Hepatocyte (in vitro differentiated cells): ENCODE measurements at places on chromosomes 4 and X. TPM values are rescaled to one million over a fixed set of nuclear protein-coding genes. Genes with fewer than 3 reads are reported as not detected.

- H3K27me3 ChIP-seq: no peaks in the 10 kb centered on the region
- peaks cover 7% of the 10 kb centered on the region for H3K4me1 ChIP-seq
- H3K4me3 ChIP-seq: no peak overlapping the region
- no peaks in the 10 kb centered on the region for H3K36me3 ChIP-seq
- peak; percentile 50 for DNase-seq
Measured at GRCh38 chr4:26452565-26453531, 37.4 kb downstream of the CCKAR start.

DNA sequence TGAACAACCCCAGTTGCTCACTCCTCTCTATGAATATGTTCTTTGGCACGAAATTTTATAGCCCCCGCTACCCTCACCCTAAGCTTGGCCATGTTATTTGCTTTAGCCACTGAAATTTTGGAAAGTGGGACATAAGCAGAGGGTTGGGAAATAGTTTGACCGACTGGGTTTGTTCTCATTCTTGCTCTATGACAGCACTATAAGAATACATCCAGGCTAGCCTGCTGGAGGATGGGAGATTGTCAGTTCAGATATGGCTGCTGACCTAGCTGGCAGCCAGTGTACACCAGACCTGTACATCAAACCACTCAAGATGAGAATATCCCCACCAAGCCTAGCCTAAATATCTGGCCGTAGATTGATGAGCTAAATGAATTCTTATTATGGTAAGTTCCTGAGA, 298.1 kb downstream of the PDGFC start:
- no peaks in the 10 kb centered on the region for H3K4me1 ChIP-seq
- H3K36me3 ChIP-seq: no peaks in the 10 kb centered on the region
- no peak overlapping the region for H3K4me3 ChIP-seq
- DNase-seq: no peak

DNA sequence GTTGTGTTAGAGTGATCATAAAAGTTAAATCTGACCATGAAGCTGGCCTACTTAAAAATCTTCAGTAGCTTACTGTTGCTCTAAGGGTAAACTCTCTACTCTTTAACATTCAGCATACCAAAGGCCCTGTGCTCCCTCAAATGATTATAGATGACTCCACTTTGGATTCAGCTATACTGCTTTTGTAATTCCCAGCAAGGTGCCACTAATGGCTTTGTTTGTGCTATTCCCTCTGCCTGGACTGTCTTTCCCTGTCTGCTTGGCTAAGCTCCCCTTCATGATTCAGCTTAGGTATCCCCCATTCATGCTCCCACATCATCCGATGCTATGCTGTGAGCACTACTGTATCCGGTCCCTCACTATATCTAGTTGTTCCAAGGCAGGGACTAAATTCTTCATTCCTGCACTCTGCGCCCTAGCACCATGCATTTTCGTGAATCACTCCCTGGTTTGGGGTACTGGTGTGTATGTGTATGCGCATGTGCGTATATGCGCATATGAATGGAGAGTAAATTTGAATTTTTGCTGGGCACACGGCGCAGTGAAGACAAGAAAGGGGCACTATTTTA, 453 bp upstream of the PBDC1 start:
- H3K4me1 ChIP-seq: peaks cover 7% of the 10 kb centered on the region
- no peaks in the 10 kb centered on the region for H3K27me3 ChIP-seq
- no peaks in the 10 kb centered on the region for H3K36me3 ChIP-seq
- DNase-seq: no peak
- peak overlapping the region; percentile 97 for H3K27ac ChIP-seq

GRCh38 chrX:38880296-38880854, 79.1 kb downstream of the MID1IP1 start:
- no peaks in the 10 kb centered on the region for H3K4me1 ChIP-seq
- no peaks in the 10 kb centered on the region for H3K36me3 ChIP-seq
- H3K4me3 ChIP-seq: no peak overlapping the region
- H3K27ac ChIP-seq: peak overlapping the region; percentile 71

DNA sequence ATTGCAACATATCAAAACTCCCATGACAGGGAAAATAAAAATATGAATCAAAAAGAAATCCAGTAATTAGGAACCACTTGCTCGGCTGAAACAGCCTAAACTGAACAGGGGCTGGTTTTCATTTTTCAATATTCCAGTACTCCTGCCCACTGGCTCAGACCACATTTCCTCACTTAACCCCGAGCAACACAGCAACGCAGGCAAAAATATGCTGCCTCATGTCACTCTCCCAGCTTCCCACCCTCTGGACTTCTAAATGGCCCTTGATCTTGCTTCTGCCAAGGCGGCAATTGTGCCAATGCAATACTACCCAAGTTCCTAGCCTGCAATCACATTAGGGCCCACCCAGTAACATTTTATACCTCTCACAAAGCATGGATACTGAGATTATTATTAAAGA, 30.6 kb downstream of the USP46 start:
- H3K4me3 ChIP-seq: no peak overlapping the region
- no peaks in the 10 kb centered on the region for H3K4me1 ChIP-seq
- H3K27me3 ChIP-seq: no peaks in the 10 kb centered on the region
- H3K27ac ChIP-seq: no peak overlapping the region
- DNase-seq: no peak

GRCh38 chr4:94680176-94680862, 77.4 kb upstream of the BMPR1B start:
- no peak overlapping the region for H3K4me3 ChIP-seq
- H3K27ac ChIP-seq: no peak overlapping the region
- DNase-seq: no peak
- H3K4me1 ChIP-seq: no peaks in the 10 kb centered on the region
- no peaks in the 10 kb centered on the region for H3K36me3 ChIP-seq
- H3K27me3 ChIP-seq: no peaks in the 10 kb centered on the region

DNA sequence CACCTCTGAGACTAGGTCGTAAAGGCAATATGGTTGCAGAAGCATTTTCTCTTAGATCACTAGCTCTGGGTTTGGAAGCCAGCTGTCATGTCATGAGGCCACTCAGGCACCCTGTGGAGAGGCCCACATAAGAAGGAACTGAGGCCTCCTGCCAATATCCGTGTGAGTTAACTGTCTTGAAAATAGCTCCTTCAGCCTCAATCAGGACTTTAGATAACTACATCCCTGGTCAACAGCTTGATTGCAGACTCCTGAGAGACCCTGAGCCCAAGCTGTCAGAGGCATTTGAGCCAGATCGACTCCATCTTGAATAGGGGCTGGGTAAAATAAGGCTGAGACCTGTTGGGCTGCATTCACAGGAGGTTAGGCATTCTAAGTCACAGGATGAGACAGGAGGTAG, 15.1 kb upstream of the REPS2 start:
- no peaks in the 10 kb centered on the region for H3K27me3 ChIP-seq
- no peaks in the 10 kb centered on the region for H3K36me3 ChIP-seq
- no peak overlapping the region for H3K27ac ChIP-seq
- DNase-seq: peak; percentile 5
- no peak overlapping the region for H3K4me3 ChIP-seq
- H3K4me1 ChIP-seq: no peaks in the 10 kb centered on the region

- H3K27me3 ChIP-seq: no peaks in the 10 kb centered on the region
- H3K36me3 ChIP-seq: no peaks in the 10 kb centered on the region
- H3K4me3 ChIP-seq: no peak overlapping the region
- peak; percentile 85 for DNase-seq
Measured at GRCh38 chr4:136864604-136865185, 667.6 kb downstream of the PCDH18 start.

- DNase-seq: no peak
- H3K4me3 ChIP-seq: no peak overlapping the region
- no peaks in the 10 kb centered on the region for H3K36me3 ChIP-seq
- no peaks in the 10 kb centered on the region for H3K4me1 ChIP-seq
- H3K27me3 ChIP-seq: no peaks in the 10 kb centered on the region
- no peak overlapping the region for H3K27ac ChIP-seq
Measured at GRCh38 chrX:30612250-30612655, 34.7 kb upstream of the TASL start.

- H3K4me3 ChIP-seq: no peak overlapping the region
- DNase-seq: no peak
- H3K36me3 ChIP-seq: no peaks in the 10 kb centered on the region
- H3K4me1 ChIP-seq: no peaks in the 10 kb centered on the region
- H3K27me3 ChIP-seq: no peaks in the 10 kb centered on the region
- no peak overlapping the region for H3K27ac ChIP-seq
Measured at GRCh38 chrX:129963729-129964128, 18.7 kb upstream of the BCORL1 start.

GRCh38 chrX:67094061-67094460, 449.8 kb upstream of the AR start:
- no peak overlapping the region for H3K4me3 ChIP-seq
- no peaks in the 10 kb centered on the region for H3K27me3 ChIP-seq
- H3K27ac ChIP-seq: no peak overlapping the region
- DNase-seq: no peak
- no peaks in the 10 kb centered on the region for H3K36me3 ChIP-seq

DNA sequence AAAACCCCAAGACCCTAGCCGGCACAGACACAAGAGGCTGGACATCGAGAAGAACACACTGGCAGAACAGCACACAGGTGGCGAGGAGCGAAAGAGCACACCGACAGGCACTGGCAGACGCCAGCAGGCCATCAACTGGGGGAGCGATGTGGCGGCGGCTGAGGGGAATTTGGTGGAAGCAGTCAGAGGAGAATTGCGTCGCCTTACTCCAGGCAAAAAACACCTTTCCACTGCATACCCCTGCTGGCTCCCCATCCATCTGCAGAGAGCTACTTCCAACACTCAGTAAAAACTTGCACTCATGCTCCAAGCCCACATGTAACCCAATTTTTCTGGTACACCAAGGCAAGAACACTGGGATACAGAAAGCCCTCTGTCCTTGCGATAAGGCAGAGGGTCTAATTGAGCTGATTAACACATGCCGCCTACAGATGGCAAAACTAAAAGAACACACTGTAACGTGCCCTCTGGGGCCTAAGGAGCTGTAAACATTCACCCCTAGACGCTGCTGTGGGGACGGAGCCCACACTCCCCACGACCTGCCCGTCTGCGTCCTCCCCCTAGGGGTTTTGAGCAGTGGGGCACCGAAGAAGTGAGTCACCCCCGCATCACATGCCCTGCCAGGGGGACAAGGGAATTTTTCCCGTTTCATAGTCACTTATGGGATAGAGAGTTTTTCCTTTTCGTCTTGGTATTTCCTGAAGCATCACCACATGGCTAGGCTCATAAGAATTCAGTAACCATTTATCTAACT, 262.3 kb downstream of the KCTD8 start:
- no peak overlapping the region for H3K4me3 ChIP-seq
- H3K27me3 ChIP-seq: no peaks in the 10 kb centered on the region
- no peak for DNase-seq
- H3K4me1 ChIP-seq: no peaks in the 10 kb centered on the region
- no peak overlapping the region for H3K27ac ChIP-seq
- H3K36me3 ChIP-seq: no peaks in the 10 kb centered on the region

DNA sequence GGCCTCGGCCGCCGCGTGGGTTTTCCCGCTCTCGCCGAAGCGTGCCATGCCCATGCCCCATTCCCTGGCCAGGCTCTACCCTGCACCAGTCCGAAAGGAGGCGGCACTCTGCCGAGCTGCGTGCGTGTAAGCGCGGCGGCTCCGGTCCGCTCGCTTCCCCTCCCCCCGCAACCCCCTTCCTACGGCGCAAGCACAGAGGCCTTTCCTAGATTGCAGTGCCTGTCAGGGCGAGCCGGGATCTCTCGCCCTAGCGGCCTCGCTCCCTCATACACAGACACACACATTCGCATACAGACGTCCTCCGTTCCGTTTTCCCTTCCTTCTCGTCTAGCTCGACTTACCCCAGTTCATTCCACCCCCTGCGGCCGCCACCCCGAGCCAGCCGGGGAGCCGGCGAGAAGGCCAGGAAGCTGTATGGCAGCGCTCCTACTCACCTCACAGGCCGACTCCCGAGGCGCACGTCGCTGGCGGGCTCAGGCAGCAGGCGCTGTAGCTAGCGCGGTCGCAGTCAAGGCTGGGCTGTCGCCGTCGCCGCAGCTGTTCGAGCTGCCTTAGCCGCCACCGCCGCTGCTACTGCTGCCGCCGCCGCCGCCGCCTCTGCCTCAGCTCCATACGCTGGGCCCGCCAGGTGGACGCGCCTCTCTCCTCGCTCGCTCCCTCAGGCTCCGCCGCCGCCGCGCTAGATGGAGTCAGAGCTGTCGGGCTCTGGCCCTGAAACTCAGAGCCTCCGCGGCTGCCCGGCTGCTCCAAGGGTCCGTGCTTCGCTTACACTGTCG, 615 bp downstream of the NEXMIF start:
- no peaks in the 10 kb centered on the region for H3K36me3 ChIP-seq
- H3K4me1 ChIP-seq: peaks cover 4% of the 10 kb centered on the region
- H3K27me3 ChIP-seq: peaks cover 6% of the 10 kb centered on the region

DNA sequence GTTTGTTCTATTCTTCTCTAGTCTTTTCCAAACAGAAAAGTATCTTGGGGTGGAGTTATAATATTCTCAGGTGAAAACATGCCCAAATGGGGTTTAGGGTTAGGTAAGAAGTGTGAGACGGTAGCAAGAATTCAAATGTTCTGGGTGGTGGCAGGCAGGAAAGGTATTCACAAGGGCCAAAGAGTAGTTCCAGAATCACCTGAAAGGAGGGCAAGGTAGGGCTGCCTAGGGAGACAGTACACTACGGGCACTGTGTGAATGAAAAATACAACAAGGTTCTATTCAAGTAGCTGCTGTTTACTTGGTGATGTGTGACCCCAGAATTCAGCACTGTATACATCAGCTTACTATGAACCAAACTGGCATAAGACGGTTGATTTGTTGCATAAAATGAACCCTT, 51.9 kb downstream of the NR3C2 start:
- no peak for DNase-seq
- no peaks in the 10 kb centered on the region for H3K27me3 ChIP-seq
- H3K4me3 ChIP-seq: no peak overlapping the region
- no peaks in the 10 kb centered on the region for H3K4me1 ChIP-seq
- no peaks in the 10 kb centered on the region for H3K36me3 ChIP-seq

- no peak for DNase-seq
- no peak overlapping the region for H3K4me3 ChIP-seq
- H3K36me3 ChIP-seq: no peaks in the 10 kb centered on the region
- H3K4me1 ChIP-seq: no peaks in the 10 kb centered on the region
Measured at GRCh38 chrX:150790021-150790420, 96.8 kb downstream of the MTMR1 start.

DNA sequence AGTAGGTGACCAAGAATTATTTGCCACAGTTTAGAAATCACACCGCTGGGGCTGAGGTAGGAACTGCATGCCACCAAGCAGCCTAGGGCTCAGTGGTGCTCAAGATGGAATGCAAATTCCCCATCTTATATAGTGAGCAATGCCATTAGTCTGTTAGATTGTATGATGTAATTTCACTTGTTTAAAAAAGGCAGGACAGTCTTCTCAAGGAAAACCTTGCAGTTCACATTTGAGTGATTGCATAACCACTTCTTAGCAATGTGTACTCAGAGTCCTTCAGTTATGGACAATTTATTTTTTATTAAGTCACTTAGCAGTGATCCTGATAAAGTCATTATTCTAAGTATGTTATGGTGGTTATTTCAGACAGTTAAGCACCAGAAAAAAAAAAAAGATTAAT, 142.9 kb upstream of the SFRP2 start:
- H3K4me3 ChIP-seq: no peak overlapping the region
- no peaks in the 10 kb centered on the region for H3K4me1 ChIP-seq
- H3K36me3 ChIP-seq: no peaks in the 10 kb centered on the region
- no peaks in the 10 kb centered on the region for H3K27me3 ChIP-seq
- no peak overlapping the region for H3K27ac ChIP-seq

The AKAP17A gene
- total RNA-seq: 28.4 and 46.3 TPM in 2 replicates

The IGFBP7 gene
- 73.4 and 74.0 TPM in 2 replicates for total RNA-seq

The GLRA3 gene
- 0.08 and 0.10 TPM in 2 replicates for total RNA-seq

The TEX13C gene
- not detected in 2 replicates for total RNA-seq

The MAGEA2B gene
- not detected in 2 replicates for total RNA-seq

The SLC10A4 gene
- 0.23 and 0.36 TPM in 2 replicates for total RNA-seq

The POLN gene
- 2.0 and 3.9 TPM in 2 replicates for total RNA-seq

The HAND2 gene
- 67.9 and 69.7 TPM in 2 replicates for total RNA-seq

The CFI gene
- 162 and 163 TPM in 2 replicates for total RNA-seq

The TSPYL2 gene
- total RNA-seq: 33.5 and 38.2 TPM in 2 replicates
